ENCODE measurements at places on chromosomes 1 and 21.

DNA sequence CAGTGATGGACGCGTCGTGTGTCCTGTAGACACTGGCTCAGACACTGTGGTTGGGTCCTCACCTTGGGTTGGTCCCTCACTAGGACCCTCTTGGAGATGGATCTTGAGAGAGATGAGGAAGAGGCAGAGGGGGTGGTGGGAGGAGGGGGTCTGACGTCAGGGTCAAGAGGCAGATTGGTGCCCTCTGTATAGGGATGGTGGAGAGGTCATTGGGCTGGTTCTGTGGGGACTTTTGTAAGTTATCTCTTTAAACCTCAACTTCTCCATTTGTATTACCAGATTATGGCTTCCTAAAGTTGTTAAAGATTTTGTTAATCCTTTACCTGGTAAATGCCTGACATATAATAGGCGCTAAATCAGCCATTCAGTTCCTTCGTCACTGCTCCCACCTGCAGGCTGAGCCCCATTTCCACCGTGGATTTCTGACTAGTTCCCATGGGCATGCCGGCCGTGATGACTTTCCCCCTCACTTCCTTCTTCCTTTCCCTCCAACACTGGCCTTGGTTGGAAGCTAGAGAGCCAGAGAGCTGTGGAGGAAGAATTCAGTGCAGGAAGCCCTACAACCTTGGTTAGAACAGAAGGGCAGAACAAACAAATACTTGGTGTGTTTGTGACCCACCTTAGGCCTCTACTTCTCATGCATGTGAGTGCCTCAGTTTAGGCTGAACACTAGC lies 8.6 kb downstream of the H6PD start:
- DNase-seq = no peak

DNA sequence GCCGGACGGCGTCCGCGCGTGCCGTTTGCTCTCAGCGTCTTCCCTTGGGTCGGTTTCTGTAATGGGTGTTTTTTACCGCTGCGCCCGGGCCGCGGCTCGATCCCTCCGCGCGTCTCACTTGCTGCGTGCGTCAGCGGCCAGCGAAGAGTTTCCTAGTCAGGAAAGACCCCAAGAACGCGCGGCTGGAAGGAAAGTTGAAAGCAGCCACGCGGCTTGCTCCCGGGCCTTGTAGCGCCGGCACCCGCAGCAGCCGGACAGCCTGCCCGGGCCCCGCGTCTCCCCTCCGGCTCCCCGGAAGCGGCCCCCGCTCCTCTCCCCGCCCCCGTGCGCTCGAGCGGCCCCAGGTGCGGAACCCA lies 159.8 kb downstream of the RUNX1 start:
- no peak for DNase-seq

DNA sequence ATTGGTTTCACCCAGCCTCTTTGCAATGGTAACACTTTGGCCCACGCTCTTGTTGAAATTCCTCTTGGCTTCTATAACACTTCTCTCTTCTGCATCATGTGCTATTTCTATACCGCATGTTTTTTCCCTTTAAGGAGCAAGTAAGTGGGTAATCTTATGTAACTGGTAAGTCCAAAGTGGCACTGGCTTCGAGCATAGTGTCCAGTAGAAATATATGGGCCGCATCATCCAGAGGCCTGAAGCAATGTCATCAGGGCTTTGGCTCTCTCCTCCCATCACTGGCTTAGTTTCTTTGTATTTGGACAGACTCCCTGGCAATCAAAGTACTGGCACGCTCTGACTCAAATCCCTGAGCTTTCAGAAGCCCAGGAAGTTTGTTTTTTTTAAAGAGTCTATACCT lies 17.5 kb downstream of the CHML start:
- no peak for DNase-seq

DNA sequence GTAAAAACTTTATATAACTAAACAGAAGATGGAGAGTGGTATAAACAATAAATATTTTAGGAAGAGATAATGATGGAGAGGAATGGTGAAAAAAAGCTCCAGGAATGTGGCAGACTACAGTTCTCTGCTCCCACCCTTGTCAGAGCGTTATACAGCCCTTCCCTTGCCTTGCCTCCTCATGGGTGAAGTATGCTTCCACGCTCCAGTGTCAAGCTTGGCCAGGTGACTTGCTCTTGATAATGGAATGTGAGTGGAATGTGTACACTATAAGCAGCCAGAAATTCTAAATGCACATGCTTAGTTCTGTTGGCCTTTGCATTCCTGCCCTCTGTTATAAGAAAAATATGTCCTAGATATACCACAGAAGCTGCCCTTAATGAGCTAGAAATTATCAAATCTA lies 24.7 kb upstream of the POGK start:
- DNase-seq = no peak

- DNase-seq = no peak
Measured at GRCh38 chr1:226646870-226647449, 92.1 kb downstream of the ITPKB start.

DNA sequence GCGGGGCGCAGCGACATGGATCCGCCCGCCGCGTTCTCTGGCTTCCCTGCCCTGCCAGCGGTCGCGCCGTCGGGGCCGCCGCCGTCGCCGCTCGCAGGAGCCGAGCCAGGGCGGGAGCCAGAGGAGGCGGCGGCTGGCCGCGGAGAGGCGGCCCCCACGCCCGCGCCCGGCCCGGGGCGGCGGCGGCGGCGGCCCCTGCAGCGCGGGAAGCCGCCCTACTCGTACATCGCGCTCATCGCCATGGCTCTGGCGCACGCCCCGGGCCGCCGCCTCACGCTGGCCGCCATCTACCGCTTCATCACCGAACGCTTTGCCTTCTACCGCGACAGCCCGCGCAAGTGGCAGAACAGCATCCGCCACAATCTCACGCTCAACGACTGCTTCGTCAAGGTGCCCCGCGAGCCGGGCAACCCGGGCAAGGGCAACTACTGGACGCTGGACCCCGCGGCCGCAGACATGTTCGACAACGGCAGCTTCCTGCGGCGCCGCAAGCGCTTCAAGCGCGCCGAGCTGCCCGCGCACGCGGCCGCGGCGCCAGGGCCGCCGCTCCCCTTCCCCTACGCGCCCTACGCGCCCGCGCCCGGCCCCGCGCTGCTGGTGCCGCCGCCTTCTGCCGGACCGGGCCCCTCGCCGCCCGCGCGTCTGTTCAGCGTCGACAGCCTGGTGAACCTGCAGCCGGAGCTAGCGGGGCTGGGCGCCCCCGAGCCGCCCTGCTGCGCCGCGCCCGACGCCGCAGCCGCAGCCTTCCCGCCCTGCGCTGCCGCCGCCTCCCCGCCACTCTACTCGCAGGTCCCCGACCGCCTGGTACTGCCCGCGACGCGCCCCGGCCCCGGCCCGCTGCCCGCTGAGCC lies 459 bp downstream of the FOXE3 start:
- DNase-seq = no peak

DNA sequence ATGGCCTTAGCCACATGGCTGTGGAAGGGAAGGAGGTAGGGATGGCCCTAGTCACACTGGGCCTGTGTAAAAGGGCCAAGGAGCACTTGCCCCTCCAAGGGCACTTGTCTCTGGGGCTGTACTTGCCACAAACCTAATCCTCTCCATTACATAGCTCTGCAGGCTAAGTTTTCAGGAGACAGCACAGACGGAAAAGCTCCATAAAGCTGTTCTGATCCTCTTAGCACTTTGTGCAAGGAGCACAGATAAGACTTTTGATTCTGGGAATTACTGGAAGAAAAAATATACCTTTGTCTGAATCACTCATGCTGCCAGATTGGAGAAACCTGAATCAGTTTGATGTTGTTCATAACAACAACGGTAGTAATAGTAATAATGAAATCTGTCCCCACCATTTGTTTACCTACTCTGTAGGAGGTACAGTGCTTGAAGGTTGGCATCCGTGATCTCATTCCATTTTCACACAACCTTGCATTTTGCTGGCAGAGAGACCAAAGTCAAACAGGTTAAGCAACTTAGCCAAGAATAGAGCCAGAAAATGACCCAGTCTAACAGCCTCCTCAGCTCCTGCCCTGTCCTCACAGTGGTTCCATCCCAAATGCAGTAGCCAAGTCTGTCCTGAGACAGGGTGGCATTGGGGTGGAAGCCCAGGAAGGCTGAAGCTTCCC lies 207.1 kb downstream of the ROR1 start:
- no peak for DNase-seq

DNA sequence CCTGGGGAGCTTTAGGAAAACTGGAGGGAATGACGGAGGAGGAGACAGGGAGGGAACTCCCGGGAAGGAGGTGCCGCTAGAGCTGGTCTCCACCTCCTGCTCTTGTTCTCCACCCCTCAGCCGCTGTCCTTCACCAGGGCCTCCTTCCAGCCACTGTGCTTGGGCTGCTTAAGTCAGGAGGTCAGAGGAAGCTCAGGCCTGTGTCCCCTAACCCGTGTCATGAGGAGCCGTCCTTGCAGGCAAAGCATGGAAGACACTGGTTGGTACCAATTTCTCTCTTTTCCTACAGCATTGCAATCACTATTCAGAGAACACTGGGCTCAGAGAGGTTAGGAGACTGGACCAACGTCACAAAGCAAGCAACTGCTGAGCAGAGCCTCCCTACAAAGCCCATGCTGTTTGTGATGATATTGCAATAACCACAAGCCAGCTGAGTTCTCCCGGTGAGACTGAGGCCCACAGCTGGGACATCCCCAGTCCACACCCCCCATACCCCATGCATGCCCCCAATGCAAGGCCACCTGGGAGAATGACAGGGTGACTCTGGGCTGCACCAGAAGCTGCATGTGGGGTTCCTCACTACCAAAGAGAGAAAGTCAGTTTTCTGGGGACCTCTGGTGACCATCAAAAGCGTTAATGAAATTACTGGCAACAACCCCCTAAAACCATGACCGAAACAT lies 427.5 kb downstream of the NPHP4 start:
- DNase-seq = no peak

GRCh38 chr1:88566615-88567387 lies 117.3 kb upstream of the PKN2 start:
- DNase-seq = no peak

- no peak for DNase-seq
Measured at GRCh38 chr1:244022311-244022710, 28.8 kb upstream of the ZBTB18 start.

GRCh38 chr1:234686035-234686434 lies 76.1 kb upstream of the IRF2BP2 start:
- DNase-seq = no peak

DNA sequence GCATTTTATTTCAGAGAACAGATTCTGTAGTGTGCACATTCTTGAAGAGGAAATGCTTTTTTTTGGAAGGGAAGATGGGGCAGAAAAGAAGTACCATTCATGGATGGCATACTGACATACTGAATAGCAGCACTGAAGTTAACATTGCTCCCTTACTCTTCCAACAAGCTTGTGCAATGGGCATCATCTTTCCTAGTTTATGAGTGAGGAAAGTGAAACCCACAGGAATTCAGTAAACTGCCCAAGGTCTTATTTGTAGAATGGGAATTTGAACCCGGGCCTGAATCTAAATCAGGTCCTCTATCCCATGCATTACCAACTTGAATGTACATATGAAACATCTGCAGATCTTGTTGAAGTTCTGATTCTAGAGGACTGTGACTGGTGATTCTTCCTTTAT lies 215.7 kb upstream of the FGGY start:
- no peak for DNase-seq

- no peak for DNase-seq
Measured at GRCh38 chr1:53326598-53327181, 1.2 kb downstream of the LRP8 start.

DNA sequence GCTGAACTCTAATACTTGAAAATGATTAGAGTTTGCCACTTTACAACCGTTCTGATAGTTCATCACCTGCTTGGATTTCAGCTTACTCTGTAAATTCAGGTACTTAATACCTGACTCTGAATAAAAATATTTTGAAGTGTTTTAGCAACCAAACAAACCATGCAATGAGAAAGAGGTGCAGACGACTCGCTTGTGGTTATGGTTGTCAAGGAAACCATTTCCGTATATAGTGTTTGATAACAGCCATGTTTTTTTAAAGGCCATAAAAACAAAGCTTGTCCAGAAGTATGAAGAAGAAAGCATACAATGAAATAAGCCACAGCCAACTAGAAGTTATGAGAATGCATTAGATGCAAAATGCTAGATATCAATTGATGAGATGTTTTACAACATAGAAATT lies 167.2 kb upstream of the HMCN1 start:
- DNase-seq = no peak

GRCh38 chr1:94540440-94541245 lies 916 bp downstream of the F3 start:
- no peak for DNase-seq

GRCh38 chr1:232470711-232471110 lies 159.2 kb downstream of the SIPA1L2 start:
- DNase-seq = no peak

DNA sequence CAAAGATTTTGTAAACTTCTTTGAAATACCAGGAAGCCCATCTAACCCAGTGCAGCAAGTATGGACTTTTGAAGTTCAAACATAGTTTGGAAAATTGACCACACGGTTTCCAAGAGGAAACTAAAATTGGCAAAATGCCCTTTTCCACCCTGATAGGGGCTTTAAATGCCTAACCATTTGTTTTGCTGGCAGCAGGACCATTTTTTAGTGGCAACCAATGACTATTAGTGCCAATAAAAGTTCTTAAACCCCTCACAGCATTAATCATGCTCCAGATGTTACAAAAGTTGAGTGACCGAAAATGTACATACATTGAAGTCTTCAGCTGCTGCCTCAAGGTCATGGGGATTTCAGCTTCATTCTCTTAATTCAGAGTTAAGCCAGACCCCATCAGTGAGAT lies 46.4 kb upstream of the ENAH start:
- no peak for DNase-seq

DNA sequence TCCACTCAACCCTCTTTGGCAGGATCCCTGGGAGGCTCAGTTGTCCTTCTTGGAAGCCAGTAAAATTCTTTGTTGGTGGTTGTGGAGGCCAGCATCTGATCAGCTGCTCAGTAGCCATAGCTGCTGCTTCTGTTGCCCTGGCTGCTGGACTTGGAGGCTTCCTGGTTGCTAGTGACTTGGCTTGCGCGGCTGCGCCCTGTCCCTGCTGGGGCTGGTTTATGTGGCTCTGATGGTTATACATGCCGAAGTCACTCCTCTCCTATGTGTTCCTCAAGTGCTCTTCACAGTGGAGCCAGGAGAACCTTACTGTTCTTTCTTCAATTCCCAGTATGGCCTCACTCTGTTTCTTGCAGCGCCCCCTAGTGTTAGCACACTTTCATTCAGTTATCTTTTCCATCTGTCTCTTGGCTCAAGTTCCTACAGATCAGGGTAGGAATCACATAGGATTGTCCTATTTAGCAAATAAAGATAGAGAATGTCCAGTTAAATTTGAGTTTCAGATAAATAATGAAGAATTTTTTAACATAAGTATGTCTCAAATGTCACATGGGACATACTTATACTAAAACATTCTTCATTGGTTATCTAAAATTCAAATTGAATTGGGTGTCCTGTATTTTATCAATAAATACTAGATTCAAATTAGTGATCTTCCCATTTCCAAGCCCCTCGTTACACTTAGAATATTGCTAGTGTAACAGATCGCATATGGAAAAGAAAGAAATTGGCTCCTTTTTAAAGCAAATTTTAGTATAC lies 176.5 kb downstream of the TGFB2 start:
- DNase-seq = no peak

GRCh38 chr21:31316072-31316471 lies 28.0 kb downstream of the TIAM1 start:
- DNase-seq = no peak

GRCh38 chr1:195773931-195774330 lies 834.3 kb downstream of the KCNT2 start:
- no peak for DNase-seq

GRCh38 chr1:86993269-86993985 lies 79.0 kb downstream of the HS2ST1 start:
- DNase-seq = no peak

GRCh38 chr1:7352364-7352763 lies 418.7 kb upstream of the VAMP3 start:
- DNase-seq = no peak
